Stimulated activated CD8-positive, alpha-beta memory T cell treated with anti-CD3 and anti-CD28 coated beads, Interleukin-7, amount 100 ng/mL, for 4 hours (primary cell): ENCODE measurements at places on chromosomes 4 and X.

DNA sequence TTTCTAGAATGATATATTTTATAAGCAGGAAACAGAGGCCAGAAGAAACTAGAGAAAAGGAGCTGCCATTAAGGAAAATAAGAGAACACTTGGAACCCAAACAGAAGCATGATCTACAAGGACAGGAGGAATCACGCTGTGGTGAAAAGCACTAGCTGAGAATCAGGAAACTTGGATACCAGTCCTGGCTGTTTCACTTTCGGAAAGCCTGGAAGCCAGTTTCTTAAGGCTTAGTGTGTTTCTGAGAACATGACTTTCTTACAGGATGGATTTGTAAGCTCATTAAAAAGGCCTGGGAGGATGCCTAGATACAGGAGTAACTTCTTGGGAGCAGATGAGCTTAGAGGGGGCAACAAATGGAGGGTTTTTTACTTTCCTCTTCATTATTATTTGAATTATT, 36.9 kb downstream of the TLL1 start:
- no peak for DNase-seq

GRCh38 chr4:101163936-101164335, 183.4 kb downstream of the PPP3CA start:
- DNase-seq: no peak

GRCh38 chr4:47791965-47792364, 45.9 kb downstream of the CORIN start:
- no peak for DNase-seq

DNA sequence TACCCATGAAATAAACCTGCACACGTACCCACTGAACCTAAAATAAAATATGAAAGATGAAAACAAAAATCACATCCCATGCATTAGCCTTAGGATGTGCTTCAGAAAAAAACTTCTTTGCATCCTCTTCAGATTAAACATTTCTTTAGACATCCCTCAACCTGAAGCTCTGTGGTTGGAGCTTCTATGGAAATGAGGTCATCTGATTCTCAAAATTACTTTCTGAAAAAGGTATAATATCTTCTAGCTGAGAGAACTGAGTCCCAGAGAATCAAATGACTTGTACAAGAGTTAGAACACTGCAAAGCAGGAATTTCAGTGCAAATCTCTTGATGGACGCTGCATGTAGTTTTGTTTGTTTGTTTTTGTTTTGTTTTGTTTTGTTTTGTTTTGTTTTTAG, 19.1 kb upstream of the ANTXR2 start:
- DNase-seq: no peak

DNA sequence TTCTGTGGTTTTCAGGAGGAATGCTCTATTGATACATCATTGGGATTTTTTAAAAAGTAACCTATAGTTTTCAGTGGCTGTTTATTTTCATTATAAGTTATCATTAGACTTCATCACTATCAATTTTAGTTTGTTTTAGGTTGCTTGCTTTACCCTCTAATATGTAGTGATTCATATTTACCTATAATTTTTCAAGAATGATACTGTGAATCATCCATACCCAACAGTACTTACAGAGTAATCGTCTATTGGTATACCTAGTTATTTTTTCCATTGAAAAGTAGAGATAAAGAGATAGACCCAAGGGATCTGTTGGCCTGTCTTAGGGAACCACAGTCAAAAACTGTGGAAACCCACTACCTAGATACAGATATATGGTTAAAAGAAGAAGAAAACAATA, 83.3 kb downstream of the KLHL34 start:
- no peak for DNase-seq

DNA sequence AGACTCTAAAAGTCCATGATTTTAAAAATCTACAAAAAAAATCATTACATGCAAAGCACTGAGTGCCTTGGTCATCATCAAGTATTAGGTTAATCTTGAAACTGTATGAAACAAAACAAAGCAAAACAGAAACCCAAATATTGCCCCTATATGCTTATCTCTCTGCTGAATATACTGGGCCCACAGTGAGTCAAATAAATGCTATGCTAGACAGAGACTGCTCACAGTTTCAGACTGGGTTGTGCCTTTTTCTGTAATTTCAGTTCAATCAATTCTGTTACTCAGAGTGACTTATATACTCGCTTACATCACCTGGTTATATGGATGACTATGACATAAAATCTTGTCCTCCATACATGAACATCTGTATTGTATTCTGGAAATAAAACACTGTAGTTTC, 257.1 kb upstream of the ACTRT1 start:
- DNase-seq: no peak

- no peak for DNase-seq
Measured at GRCh38 chrX:43939187-43939926, 33.8 kb downstream of the NDP start.

DNA sequence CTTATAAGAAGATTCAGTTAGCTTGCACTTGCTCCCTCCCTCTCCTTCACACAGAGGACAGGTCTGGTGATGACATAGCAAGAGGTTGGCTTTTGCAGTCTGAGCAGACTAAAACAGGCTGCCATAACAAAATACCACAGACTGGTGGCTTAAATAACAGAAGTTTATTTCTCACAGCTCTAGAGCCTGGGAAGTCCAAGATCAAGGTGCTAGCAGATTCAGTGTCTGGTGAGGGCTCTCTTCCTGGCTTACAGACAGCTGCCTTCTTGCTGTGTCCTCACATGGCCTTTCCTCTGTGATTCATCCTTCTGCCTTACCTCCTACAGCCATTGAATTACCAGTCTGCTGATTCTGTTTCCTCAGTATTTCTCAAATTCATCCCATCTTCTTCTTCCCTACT, 13.1 kb downstream of the RP2 start:
- no peak for DNase-seq

- DNase-seq: no peak
Measured at GRCh38 chr4:60327651-60328050, 872.5 kb upstream of the ADGRL3 start.

GRCh38 chr4:30856795-30857564, 136.8 kb downstream of the PCDH7 start:
- no peak for DNase-seq

GRCh38 chr4:87353592-87353991, 30.9 kb upstream of the HSD17B13 start:
- peak; percentile 7 for DNase-seq

DNA sequence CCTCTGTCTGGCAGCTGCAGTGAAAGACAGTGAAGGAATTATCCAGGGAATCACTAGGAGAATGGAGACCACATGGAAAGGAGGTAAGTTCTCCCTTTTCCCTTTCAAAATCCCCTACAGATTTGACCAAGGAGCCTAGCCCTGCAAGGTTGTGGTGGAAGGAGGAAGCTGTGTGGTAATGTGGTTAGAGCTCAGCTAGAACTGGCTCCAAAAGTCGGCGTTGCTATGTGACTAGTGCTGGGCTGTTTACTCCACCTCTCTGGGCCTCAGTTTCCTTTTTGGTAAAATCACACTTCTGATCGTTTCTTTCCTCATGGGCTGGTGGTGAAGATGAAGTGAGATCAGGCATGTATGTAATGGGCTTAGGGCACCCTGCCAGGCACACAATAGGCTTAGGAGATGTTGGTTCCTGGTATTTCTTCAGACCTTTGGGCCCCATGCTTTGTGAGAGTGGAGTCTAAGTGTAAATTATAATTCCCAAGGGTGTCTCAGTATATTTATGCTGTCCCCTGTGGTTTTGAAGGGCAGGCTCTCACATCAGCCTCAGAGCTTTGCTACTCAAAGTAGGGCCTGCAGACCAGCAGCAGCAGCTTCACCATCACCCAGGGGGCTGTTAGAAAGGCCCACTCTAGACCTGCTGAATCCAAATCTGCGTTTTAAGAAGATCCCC, 183.7 kb upstream of the BCOR start:
- DNase-seq: no peak

DNA sequence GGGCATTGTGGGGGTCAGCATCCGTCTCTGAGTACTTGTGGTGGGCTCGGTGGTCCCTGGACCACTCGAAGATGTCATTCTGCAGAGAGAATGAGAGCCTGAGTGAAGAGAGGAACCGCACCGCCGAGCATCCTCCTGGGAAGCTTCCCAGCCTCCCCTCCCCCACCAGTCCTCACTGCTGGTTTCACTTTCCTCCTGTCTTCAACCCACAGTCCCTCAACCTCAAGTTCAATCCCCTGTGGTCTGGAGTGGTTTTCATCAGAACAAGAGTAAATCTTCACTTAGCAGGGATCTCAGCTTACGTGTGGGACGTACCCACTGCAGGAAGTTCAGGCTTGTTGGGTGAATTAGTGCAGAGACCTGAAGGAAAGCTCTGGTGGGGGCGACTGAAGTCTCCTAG, 117.8 kb downstream of the SCD5 start:
- DNase-seq: no peak

DNA sequence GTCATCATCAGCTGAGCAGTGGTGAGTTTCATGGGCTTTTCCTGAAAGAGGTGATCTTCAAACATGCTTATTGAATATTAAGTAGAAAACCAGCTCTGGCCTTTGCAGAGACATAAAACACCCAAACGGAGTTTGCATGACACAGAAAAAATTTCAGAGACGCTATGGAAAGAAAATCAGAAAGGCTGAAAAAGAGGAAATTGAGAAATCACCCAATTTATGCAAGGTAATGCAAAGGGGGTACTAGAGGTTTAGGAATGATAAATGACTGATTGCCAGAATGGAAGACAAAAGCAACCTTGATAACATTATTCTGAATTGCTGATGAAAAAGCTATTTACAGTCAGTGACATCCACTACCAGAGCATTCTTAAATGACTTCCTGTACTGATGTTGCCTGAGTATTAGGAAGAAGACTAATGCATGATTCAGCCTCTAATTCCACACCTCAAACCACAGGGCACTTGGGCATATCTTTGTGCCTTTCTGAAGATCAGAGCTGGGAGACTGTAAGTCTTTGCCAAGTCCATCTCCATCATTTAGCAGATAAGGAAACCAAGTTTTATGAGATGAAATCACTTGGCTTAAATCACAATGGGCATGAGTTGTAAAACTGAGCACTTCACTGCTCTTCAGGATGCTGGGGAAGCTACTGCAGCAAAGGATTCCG, 565.7 kb downstream of the PPARGC1A start:
- DNase-seq: no peak

DNA sequence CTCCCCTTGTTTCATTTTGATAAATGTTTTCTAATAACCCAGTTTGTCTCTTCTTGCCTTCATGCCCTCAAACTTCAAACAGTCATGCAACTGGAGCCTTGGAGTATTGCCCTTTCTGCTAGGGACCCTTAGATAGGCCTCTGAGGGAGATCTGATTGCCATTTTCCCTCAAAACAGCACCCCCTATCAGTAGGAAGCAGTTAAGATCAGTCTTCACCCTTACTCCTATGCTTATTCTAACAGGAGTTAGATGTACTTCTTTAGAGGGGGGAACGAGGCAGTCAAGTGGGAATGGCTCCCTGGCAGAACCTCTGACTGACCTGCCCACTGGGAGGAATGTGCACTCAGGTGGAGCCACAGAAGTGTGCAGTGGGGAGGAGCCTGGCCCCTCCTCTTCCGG, 74.1 kb downstream of the FAM47A start:
- no peak for DNase-seq

DNA sequence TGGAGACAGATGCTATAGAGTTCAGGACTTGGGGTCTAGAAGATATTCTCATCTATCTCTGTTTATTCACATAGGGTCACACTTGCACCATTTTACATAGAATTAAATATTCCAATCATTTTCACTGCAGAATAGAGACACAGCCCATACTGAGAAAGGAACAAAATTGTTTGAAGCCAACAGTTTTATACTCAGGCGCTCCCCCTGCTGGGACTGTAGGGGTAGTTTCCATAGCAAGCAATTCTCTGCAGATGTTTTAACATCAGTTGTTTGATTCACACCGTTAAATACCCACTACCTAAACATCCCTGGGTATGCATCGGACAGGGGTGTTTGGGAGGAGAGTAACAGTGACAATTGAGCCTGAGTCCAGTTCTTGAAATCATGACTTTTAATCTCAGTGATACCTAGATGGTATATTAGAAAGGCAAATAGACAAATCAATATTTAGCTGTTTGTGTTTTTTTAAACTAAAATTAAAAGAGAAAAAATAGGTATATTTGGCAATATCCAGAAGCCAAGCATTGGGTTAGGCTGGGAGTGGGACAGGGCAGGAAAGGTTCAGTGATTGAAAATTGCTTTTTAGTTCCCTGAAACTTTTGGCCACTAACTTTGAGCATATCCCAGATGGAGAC, 33.8 kb downstream of the LONRF3 start:
- no peak for DNase-seq

DNA sequence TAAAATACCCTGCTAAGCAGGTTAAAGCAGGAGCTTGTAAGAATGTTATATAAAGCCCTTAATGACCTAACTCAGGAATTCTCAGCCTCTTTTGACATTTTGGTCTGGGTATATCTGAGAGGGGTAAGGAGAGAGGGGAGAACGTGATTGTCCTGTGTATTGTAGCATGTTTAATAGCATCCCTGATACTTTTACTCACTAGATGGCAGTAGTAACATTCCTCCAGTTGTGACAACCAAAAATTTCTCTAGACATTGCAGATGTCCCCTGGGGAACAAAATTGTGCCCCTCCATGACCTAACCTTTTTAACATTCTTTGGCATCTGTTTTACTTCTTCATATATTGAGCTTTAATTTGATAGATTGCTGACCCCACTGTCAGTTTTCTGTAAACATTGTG, 17.9 kb downstream of the SMARCA5 start:
- DNase-seq: no peak

- DNase-seq: no peak
Measured at GRCh38 chr4:168630445-168631187, 133.8 kb downstream of the PALLD start.

GRCh38 chr4:21697583-21697982, 251.0 kb downstream of the KCNIP4 start:
- no peak for DNase-seq

DNA sequence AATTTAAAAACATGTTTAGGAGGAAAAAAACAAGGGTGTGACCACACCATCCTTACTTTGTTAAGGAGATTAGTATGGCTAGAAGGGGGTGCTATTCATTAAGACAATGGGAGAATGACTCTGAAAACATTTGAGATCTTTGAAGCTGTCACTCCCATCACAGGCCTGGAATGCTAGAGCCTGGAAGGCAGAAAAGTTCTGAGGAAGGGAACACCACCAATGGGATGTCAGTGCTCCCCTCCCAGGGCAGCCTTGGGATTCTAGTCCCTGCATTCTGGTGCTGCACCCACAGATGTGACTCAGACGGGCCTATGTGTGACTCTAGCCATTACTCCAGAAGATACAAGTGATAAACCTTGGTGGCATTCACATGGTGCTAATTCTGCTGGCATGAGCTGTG, 162.2 kb upstream of the ANXA10 start:
- DNase-seq: no peak
